ENCODE measurements at places on chromosomes 11 and 22.

DNA sequence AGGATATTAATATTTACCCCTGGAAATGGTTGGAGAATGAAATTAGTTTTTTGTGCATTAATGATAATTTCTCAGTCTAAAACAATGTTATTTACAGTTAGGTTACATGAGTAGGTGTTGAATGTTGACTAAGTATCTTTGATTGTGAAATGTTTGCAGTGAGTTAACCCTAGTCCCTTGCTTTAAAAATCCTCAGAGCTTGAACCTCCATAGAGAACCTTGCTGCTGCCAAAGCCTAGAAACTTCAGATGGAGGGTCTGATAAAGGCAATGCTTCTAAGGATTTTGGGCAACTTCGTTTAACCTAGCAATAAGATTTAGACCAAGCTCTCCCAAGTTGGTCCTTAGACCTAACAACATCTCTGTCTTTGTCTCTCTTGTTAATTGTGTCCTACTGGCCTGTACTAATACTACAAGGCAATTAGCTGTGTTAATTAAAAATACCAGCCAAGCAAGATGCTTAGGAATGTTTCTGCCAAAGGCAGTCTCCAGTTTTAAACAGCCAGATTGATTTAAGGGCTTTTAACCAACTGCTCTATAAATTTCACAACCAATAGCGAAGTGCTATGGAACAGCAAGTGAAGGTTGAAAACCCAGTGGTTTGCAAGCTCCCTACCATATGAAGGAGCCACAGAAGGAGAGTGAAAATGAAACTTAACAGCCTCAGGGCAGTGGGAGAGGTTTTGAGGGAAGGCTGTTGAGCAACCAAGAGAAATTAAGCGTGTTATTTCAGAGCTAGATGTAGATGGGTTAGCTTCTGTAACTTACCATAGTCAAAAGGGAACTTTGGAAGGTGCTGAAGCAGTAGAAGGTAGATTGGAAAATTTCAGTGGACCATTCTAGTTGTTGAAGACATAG lies 295.9 kb upstream of the ANO5 start:
- DNase-seq = no peak

- DNase-seq = no peak
Measured at GRCh38 chr11:60485987-60486386, 6.6 kb upstream of the MS4A12 start.

DNA sequence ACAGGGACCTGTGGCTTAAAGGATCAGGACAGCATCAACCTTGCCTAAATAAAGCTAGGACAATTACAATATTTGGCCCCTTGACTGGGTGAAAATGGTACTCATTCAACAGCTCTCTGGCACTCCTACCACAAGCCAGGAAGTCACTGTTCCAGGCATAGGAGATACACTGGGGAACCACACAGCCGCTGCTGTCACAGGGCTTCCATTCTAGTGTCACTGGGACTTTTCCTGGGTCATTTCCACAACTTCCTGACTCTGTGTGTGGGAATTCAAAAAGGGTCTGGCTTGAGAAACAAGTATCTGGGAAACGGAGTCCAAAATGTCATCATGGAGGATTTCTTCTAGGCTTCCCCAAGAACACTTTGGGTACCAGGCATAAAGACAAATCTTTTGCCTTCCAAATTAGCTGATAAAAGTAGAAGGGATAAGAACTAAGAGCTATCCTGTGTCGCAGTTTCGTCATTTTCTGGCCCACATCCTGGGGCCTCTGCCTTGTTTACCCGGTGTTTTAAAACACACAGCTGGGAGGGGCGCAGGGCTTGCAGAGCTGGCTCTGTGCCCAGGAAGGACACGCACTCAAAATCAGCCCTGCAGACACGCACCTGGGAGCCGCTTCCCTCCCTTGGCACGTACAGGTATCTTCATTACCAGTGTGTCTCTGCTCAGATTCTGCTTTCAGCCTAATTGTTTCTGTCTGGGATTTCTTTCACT lies 38.0 kb downstream of the TMEM45B start:
- DNase-seq = peak; percentile 31

- DNase-seq = no peak
Measured at GRCh38 chr22:27163162-27164137, 506.1 kb downstream of the MIAT start.

DNA sequence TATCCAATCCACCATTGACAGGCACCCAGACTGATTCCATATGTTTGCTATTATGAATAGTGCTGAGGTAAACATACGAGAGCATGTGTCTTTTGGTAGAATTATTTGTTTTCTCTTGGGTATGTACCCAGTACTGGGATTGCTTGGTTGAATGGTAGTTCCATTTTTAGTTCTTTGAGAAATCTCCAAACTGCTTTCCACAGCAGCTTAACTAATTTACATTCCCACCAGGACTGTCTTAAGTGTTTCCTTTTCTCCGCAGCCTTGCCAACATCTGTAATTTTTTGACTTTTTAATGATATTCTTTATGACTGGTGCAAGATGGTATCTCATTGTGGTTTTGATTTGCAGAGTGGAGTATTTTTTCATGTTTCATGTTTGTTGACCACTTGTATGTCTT lies 8.3 kb downstream of the FDX1 start:
- DNase-seq = no peak

DNA sequence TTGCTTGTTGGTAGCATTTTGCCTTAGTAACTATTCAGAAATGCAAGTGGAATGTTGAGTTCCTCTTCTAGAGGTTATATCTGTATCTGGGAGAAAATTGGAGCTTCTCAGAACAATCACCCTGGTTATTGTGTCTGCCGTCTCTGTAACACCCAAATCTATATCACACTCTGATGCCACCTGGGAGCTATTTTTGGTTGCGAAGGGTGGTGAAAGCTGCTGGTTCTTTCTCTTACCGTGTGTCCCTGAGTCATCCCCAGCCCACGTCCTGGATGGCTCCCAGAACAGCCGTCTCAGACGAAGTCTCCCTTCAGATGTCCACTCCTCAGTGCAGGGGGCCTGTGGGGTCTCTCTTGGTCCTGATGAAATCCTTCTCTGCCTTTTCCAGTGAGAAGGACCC lies 83.5 kb downstream of the C22orf31 start:
- DNase-seq = no peak

GRCh38 chr11:89381094-89381493 lies 110.1 kb downstream of the NOX4 start:
- DNase-seq = no peak

DNA sequence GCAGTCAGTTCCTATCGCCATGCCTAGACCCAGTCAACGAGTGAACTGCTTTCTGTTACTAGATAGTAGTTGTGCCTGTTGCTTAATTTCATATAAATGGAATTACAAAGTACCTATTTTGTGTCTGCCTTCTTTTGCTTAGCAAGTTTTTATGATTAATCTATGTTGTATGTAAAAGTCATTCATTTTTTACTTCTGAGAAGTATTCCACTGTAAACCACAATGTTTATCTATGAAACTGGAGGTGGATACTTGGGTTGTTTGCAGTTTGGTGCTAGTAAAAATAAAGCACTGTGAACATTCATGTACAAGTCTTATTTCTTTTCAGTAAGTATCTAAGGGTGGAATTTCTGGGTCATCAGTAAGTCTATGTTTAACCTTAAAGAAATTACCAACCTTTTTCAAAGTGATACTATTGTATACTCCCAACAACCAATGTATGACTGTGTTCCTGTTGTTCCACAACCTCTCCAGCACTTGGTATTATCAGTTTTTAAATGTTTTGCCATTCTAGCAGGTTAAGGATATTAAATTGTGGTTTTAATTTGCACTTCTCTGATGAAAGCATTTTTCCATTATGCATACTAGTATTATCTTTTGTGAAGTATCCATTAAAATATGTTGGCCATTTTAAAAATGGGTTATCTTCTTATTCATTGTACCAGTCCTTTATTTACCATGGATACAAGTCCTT lies 68.2 kb downstream of the DNAJC24 start:
- DNase-seq = no peak

DNA sequence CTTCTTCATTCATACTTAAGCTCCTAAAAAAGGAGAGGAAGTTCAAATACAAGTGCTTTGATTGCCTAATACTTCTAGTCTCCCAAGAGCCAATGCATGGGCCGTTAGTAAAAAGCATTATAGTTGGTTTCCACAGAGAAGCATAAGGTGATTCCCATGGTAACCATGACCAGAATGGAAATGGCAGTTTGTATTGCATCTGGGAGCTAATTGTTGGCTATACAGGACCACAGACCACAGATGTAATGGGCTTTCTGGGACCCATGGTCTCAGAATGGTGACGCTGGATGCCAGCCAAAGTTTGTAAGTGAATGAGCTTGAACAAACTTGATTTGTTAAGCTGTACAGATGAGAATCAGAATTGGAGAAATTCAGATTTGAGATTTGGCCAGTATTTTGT lies 333.9 kb upstream of the C11orf87 start:
- DNase-seq = no peak

DNA sequence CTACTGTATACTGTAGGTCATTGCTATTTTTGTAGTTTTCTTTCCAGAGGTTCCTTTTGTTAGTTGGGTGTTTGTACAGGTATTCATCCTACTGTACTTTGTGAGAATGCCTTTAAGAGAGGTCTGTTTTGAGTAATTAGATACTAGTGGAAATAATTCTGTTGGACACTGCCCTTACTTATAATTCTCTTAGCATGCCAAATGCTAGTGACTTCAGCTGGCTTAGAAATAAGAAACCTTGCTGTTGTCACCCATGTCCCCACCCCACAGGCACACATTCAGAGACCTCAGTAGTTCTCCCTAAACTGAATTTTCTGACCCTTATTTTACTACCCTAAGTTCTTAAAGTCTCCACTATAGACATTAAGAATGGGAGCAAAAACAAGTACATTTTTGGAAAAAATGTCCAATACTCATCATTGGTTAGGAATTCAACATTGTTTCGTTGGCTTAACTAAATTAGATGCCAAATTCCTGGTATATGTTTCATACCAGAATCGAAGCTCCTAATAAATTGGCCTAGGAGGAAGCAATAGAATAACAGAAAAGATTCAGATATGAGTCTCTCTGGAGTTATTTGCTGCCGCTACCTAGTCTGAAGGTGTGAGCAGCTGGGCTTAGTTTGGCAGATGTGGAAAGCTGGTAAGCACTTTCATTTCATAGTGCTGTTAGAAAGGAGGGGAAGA lies 28.4 kb downstream of the ZNF143 start:
- DNase-seq = no peak

DNA sequence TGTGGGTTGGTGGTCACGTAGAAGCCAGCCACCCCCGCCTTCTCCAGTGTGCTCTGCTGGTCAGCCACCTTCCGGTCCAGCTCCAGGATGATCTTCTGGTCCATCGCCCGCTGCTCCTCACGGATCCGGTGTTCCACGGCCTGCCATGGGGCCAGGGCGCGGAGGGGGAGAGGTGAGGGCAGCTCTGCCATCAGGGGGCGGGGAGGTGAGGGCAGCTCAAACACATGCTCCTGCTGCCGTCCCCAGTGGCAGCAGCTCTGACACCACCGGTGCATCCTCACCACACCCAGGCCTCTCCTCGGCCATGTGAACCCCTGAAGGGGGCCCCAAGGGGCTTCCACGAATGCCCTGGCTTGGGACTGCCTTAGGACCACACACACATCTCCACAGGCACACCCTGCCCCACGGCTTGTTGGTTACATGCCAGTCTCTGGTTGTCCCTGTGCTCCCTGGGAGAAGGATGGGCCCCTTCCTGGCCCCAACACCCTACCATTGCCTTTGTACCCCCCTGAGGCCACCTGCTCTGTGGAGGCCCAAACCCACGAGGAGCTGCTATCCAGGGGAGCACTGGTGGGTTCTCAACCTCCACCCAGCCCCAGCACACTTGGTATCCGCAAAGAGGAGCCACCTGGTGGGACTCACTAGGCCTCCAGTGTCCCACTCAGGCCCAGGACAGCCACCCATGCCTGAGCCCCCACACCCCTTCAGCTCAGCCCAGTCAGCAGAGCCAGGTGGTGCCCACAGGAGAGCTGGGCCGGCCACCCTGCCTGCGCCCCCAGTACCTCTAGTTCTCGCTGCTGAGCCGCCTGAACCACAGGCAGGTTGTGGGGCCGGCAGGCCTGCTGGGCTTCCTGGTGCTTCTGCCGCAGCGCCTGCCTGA lies 4.3 kb downstream of the DGCR6L start:
- no peak for DNase-seq

- DNase-seq = no peak
Measured at GRCh38 chr22:40791241-40791640, 27.9 kb downstream of the SLC25A17 start.
